ENCODE measurements at places on chromosomes 6 and 20.

GRCh38 chr20:49287555-49288249 is 9.8 kb upstream of the ZNFX1 start:
- DNase-seq, result no peak

DNA sequence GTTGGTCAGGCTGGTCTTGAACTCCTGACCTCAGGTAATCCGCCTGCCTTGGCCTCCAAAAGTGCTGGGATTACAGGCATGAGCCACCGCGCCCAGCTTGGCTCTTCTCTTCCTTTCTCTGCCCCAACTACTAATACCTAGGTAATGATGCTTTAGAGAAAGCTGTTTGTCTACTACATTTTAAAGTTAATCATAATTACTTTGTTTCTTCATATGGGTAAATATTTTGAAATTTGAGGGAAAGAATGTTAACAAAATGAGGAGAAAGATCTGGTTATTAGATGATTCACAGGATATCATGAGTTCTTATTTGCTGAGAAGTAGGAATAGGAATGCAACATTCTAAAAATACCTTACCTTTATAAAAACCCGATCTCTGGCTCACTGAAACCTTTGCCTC is 18.4 kb upstream of the PTPRK start:
- DNase-seq, result no peak

GRCh38 chr6:79672631-79673111 is 41.5 kb downstream of the SH3BGRL2 start:
- no peak for DNase-seq

DNA sequence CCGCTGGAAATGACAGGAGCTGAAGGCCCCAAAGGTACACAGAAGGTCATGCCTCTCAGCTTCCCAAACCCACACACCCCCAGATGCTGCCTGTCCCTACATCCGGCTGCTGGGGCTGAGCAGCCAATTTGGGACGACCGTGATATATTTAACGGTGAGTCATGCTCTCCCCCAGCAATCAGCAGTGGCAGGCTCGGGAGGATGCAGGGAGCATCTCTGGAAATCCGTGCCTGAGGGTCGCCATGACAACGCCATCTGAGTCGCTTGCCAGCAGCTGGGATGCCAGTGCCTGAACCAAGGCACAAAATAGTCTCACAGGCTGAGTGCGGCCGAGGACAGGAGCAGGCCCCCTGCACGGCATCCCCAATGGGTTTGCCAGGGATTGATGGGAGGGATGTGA is 57.9 kb downstream of the KCNB1 start:
- no peak for DNase-seq

GRCh38 chr6:53581856-53582255 is 37.0 kb upstream of the GCLC start:
- DNase-seq, result no peak

GRCh38 chr20:40668449-40669228 is 20.4 kb downstream of the MAFB start:
- DNase-seq, result no peak

- DNase-seq, result no peak
Observed at GRCh38 chr6:134060491-134061106, 8.2 kb upstream of the SLC2A12 start.

DNA sequence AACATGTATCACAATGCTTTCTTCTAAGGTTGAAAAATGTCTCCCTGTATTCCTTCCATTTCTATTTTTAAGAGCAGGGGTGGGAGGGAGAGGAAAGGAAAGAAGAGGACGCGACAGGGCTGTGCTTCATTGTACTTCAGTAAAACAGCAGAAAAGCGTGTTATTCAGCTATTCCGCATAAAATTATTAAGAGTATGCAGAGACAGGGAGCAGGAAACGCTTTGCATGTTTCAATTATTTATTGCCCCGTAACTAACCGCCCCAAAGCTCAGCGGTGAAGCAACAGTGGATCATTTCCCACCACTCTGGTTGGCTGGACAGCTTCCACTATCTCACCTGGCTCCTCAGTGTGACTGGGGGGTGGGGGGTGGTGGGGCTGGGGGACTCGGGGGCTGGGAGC is 188.9 kb downstream of the TTLL2 start:
- DNase-seq, result no peak

DNA sequence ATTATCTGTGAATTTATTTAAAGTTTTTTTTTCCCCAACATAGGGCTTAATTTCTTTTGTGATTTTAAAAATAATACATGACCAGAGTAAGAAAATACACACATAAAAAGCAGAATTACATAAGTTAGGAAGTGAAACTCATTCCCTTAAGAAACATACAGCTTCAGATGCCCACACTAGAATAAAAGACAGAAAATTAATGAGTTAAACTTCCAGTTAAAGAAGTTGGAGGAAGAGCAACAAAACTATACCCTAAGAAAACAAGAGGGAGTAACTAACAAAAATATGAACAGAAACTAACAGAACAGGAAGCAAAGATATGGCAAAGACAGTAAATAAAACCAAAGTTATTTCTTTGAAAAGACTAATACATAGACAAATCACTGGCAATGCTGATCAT is 107.6 kb upstream of the CEP85L start:
- no peak for DNase-seq

DNA sequence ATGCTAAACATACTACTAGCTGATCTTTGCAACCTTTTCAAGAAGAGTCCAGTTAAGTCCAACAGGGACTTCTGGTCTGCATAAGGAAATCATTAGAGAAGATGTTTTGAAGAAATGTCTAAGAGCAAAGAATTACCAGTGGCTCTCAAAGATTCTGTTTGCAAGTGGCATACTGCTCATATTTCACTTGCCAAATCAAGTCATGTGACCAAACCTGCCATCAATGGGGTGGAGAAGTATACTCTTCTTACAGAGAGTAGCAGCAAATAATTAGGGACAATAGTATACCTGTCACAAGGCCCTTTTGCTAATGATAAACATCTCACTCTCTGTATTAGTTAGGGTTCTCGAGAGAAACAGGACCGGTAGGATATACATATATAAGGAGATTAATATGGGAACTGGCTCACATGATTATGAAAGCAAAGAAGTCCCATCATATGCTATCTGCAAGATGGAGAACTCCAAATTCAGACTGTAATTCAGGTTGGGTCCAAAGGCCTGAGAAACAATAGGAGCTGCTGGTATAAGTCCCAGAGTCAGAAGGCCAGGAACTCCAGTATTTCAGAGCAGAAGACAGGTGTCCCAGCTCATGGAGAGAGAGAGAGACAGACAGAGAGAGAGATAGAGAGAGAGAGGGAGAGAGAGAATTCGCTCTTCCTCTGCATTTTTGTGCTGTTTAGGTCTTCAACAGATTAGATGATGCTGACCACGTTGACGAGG is 111.5 kb downstream of the LCA5 start:
- DNase-seq, result no peak

DNA sequence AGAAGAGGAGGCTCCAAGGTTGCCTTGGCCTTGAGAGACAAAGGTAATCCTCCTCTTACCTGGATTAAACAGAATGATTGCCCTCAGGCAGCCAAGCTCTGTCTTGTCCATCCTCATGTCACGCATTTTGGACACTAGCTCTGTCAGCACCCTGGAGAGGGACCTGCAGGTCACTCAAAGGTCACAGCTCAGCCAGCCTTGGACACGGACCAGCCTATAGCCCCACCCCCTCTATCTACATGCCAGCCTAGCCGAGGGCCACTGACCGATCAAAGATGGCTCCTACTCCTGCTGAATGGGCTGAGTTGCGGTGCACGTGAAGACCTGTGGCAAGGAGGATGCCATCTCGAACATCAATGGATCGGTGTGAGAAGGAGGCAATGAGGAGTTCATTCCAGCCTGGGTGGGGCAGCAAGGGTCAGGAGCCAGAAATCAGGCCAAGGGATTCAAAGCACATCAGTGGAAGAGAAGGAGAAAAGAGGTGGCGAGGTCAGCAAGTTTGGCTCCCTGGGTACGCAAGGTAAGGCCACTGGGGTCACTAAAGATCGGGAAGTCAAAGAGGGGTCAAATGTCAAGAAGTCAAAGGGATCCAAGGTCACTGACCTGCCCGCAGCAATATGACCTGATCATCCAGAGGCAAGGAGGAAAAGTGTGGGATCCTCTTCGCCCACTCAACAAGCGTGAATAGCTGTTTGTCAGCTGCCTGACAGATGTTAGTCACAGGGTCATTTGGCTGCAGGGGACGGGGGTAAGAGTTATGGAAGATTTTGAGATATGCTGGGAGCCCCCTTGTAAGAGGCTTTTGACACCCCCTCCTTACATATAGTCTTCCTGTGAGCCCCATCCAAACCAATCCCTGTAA is 3.3 kb upstream of the COL11A2 start:
- DNase-seq, result no peak

GRCh38 chr6:13165502-13166172 is 162.7 kb downstream of the TBC1D7 start:
- DNase-seq, result no peak

GRCh38 chr20:34124469-34125249 is 12.6 kb upstream of the EIF2S2 start:
- no peak for DNase-seq

GRCh38 chr20:37866051-37866450 is 36.9 kb upstream of the VSTM2L start:
- no peak for DNase-seq

DNA sequence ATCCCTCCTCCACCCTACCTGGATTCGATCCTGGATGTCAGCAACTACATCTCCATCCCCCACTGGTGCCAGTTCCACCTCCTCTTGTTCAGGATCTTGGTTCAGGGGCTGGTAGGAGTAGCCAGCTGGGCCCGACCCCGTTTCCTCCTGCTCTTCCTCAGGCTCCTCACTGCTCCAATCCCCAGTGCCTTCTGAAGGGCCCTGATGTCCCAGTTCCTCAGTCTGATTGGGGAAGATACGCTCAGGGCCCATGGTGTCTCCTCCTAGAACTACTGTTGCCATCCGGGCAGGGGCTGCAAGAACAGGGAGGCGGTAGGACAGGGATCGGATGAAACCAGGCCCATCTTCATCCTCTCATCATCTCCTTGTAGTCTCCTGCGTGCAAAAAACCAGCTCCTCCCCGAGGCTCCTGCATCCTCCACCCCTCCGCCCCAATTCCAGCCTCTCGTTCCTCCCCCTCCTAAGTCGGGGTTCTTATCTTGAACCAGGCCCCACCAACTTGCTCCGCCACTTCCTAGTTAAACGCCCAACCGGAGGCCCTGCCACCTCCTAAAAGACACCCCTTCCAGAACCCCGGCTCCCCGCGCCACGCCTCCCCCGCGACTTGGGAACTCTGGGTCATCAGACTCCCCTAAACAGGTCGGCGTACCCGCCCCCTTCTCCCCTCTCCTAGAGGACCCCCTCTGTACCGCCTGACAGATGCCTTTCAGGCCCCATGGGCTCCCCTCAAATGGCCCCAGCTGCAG is 476 bp downstream of the MEA1 start:
- no peak for DNase-seq

GRCh38 chr6:105431226-105431625 is 28.3 kb upstream of the PREP start:
- no peak for DNase-seq

- no peak for DNase-seq
Observed at GRCh38 chr6:21522143-21522747, 71.3 kb upstream of the SOX4 start.

- no peak for DNase-seq
Observed at GRCh38 chr6:20947977-20948376, 413.7 kb downstream of the CDKAL1 start.

DNA sequence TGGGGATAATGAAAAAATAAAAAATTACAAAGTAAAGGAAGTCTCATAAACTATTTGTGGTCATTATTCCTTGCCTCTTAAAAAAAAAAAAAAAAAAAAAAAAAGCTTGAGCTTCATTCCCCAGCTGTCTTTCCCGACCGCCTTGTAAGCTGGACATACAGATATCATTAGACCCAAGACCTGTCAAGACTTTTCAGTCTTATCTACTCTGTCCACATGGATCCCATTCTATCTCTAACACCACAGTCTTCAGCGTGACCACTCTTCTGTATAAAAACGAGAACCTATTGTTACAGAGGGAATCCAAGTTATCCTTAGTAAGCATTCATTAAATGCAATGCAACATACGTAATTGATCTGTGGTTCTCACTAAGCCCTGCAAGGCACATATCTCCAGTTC is 423.5 kb downstream of the MEI4 start:
- no peak for DNase-seq

- DNase-seq, result no peak
Observed at GRCh38 chr20:430091-430999, 22.2 kb downstream of the RBCK1 start.

- no peak for DNase-seq
Observed at GRCh38 chr6:150072201-150072600, 3.3 kb upstream of the ULBP3 start.

DNA sequence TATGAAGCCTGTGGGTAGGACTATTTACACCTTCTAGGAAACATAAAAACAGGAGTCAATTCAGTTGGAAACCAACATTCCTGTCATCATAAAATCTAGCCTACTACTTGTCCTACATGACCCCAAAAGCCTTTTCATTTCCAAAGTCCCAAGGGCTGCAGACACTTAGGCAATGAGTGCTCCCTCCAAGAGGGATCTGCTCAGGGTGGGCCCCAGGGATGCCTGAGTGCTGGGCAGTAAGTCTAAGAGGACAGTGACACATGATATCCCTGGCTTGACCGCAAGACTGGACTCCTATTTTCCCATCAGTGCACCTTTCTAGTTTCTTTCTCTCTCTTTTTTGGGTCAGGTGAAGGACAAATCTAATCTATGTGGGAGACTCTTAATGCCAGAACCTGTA is 1101.3 kb downstream of the GRIK2 start:
- DNase-seq, result no peak

DNA sequence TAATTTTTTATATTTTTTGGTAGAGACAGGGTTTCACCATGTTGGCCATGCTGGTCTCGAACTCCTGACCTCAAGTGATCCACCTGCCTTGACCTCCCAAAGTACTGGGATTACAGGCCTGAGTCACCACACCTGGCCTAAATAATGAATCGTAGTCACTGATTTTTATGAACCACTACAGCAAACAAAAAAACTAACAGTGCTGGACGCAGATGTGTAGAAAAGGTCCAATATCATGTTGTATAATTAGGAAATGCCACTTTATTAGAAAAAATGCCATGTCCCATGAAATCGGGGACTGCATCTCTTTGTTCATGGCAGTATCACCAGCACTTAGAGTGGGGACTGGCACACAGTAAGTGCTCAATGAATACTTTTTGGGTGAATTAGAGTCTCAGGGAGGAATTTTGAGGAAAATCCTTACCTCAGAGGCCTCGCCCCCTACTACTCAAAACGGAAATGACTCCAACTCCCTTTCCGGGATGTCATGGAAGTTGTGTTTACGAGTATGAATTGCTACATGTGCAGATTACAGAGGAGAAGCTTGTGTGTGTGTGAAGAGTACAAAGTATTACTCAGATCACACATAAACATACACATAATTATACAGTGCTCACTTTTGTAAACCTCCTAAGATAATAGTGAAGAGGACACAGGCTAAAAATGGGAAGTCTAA is 43.6 kb upstream of the FAM50B start:
- no peak for DNase-seq

DNA sequence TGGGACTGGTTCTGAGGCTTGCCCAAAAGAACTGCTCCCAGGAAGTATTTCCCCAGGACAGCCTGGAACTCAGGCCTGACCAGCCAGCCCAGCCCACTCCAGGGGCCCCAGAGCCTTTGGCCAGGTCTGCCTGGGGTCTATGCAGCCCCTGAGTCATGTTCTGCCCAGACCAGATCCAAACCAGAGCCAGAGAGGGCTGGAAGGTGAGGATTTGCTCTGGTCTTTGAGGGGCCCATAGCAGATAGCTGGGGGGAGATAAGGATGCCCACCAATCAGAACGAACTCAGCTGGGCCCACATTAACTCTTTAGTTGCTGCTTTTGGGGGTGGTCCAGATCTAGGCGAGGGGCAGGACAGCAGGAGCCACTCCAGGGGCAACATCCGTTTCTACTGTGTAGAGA is 16.8 kb downstream of the C6orf132 start:
- no peak for DNase-seq
